ENCODE measurements at places on chromosomes 6 and 20.

GRCh38 chr20:23046431-23046830 is 3.0 kb downstream of the THBD start:
- no peak for DNase-seq

DNA sequence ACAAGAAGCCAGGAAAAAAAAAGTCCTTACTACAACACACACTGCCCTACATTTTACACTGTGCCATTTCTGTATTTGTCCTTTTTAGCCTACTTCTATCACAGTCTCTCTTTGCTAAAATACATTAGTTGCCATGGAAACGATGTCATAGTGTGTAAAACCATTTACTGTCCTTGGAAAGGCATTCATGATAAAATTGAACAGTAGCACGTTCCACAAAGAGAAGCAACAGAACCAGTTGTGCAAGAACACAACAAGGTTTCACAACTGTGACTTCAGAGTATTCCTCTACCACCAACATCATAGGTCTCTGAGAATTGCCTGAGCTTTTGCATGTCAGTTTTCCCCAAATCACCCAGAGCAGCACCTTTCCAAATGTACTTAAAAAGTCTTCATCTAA is 20.5 kb downstream of the FYN start:
- DNase-seq, result no peak

GRCh38 chr6:42467651-42468050 is 15.9 kb upstream of the TRERF1 start:
- DNase-seq, result no peak

GRCh38 chr6:56951049-56951831 is 3.7 kb upstream of the BEND6 start:
- no peak for DNase-seq

DNA sequence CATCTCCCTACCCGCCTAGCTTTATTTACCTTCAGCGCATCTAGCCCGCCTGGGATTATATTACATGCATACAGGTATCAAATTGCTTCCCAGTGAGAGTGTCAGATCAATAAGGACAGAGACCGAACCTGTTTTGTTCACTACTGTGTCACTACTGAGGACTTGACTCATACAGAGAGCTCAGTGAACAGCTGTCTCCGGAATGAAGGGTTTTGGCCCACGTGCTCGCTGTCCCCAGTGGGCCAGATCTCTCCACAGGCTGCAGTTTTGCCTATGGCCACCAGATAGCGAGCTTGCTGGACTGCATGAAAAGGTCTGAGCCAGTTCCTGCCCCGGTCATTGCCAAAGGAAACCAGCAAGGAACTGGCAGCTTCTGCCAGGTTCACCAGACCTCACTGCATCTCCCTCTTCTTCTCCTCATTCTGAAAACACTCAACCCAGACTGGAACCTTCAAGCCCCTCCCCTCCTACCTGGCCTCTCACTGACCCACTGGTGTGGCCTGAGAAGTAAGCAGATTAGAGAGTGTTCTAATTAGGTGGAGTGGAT is 150.8 kb downstream of the ZMYND8 start:
- DNase-seq, result peak; percentile 61

- DNase-seq, result peak; percentile 19
Observed at GRCh38 chr6:78749326-78749725, 118.0 kb upstream of the IRAK1BP1 start.

- DNase-seq, result no peak
Observed at GRCh38 chr6:35911871-35912653, 8.8 kb downstream of the SRPK1 start.

DNA sequence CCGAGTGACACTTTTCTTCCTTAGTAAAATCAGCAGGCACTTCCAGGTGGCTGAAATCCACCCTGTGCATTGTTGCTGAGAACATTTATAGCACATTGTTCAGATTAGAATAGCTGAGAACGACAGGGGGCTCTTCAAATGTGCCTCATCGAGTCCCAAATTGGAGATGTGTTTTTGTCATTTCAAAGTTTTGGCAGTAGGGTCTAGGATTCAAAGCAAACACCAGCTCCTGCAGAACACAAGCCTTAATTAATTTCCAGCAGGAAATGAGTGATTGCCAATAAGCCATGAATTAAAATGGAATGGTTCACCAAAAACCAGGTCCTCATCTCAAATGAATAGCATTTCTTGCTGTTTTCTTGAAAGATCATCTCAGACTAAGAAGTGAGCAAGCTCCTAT is 171.6 kb downstream of the PLCB1 start:
- DNase-seq, result no peak

- DNase-seq, result no peak
Observed at GRCh38 chr6:128118401-128118800, 217.5 kb upstream of the THEMIS start.

GRCh38 chr6:300494-301198 is 8.4 kb downstream of the DUSP22 start:
- no peak for DNase-seq

DNA sequence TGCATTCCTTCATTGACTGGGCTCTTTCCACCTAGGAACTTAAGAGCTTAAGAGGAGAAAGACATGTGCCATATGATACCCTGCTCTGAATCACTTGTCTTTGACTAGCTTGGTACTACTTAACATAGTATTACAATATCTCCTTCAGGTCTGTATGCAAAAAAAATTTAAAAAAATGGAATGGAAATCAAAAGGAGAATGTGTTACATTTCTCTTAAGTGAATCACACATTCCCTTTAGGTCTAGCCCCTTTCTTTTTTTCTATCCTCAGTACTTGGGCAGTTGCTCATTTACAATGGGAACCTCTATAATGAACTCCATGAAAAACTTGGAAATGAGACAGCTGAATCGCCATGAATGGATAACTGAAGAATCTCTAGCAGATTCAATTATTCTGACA is 53.8 kb downstream of the SLC35F1 start:
- no peak for DNase-seq

DNA sequence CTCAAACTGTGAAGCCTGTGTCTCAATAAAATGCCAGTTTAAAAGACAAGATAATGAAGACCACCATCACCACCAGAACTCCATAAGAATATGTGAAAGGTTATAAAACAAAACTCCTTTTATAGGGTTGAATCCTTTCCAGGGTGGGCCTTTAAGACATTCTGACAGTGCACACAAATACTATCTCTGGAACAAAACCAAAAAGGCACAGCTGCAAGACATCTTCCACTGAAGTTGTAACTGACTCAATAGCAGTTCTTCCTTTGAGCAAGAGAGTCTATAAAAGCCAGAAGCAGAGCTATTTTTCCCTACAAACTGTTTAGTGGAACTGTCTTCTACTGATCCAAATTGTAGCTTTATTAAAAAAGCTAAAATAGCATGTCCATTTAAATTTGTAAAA is 81.6 kb downstream of the EPB41L2 start:
- DNase-seq, result no peak

- no peak for DNase-seq
Observed at GRCh38 chr6:155011809-155012291, 16.7 kb downstream of the TIAM2 start.

DNA sequence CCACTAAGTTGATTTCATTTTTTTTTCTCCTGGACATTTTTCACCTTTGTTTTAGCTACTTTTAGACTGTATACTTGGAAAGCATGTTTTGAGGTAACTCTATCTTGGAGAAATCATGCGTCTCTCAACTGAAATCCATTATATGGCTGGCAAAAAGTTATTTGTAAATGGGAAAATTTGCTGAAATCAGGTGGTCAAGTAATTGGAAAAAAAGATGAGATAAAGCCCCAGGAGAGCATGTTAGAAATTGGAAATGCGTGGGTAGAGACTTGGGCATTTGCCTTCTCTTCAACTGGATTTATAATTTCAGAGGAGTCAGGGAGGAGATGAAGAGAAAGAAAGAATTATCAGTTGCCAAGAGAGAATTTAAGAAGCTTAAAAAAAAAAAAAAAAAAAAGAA is 217.1 kb upstream of the MAP3K7 start:
- DNase-seq, result no peak

DNA sequence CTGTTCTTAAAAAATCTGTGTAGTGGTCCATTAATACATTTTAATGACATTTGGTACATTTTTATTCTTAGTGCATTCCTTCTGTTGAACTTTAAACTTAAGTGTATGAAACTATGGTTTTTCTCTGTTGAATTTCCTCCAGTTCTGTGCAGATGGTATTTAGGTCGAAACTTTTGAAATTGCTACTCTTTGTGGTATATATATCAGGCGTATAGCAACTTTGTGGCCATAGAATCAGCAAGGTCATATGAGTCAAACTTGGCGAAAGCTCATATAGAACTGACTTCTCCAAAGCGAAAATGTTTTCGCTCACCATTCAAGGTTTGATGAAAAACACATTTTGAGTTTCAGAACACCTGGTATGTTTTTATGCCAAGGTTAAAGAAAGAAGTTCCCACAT is 93.7 kb downstream of the MAP3K4 start:
- DNase-seq, result no peak

- DNase-seq, result peak; percentile 12
Observed at GRCh38 chr6:2197177-2197671, 48.2 kb downstream of the GMDS start.

- DNase-seq, result no peak
Observed at GRCh38 chr6:93424303-93425064, 5.1 kb upstream of the EPHA7 start.

GRCh38 chr20:11544029-11544678 is 373.5 kb upstream of the BTBD3 start:
- peak; percentile 22 for DNase-seq

GRCh38 chr6:7215131-7215530 is 97.9 kb downstream of the SSR1 start:
- no peak for DNase-seq

GRCh38 chr6:159481897-159482296 is 211.1 kb downstream of the SOD2 start:
- DNase-seq, result no peak

- no peak for DNase-seq
Observed at GRCh38 chr6:82567621-82568020, 204.0 kb downstream of the TPBG start.

DNA sequence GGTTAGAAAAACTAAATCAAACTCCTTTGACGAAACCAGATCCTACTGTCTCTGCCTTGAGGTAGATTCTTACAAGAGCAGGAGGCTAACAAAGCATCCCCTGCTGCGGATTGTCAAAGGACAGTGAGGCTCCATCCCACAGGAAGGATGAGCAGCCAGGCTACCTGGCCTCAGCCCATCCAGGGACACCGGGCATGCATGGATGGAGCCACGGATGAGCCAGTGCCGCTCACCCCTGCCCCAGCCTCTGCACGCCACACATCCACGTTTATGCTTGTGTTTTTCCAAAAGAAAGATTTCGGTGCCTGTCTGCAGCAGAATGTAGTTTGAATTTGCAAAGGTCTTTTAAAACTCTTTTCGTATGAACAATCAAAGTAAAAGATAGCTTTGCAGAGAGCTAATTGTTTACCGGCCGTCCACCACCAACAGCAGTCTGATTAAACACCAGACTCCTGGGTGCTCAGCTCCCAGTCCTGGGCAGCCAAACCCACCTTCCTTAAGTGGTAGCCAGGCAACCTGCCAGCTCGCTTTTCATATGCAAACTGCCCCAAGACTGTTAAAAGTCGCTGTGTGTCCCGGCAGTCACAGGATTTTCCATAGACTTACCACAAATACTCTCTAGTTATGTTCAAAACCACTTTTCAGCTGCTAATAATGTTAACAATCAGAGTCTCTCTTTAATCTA is 999 bp downstream of the THBS2 start:
- no peak for DNase-seq

GRCh38 chr6:29509239-29509638 is 21.5 kb upstream of the MAS1L start:
- no peak for DNase-seq

GRCh38 chr6:100464903-100465700 is at the start of gene SIM1:
TSS of gene SIM1 (minus strand) at chr6:100464921. CDS start at chr6:100463468, 1,453 bp downstream.
- DNase-seq, result no peak

DNA sequence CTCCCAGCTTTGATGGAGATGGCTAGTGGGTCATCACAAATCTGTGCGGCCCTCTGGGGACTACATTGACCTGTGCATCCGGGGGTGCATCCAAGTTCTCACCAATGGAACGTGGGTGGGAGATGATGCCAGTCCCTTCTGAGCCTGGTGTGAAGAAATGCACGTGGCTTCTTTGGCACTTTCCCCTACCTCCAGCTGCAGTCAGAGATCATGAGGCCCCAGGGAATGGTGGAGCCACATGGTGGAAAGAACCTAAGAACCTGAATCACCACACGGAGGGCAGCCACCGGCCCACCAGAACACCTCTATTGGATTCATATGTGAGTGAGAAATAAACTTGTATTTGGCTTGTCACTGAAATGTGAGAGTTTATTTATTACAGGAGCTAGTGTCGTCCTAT is 9.9 kb upstream of the CDKN1A start:
- DNase-seq, result no peak

- peak; percentile 5 for DNase-seq
Observed at GRCh38 chr6:86856937-86857563, 80.3 kb upstream of the HTR1E start.

- DNase-seq, result no peak
Observed at GRCh38 chr20:16216227-16216913, 356.9 kb downstream of the KIF16B start.

GRCh38 chr6:139343052-139343750 is 31.2 kb downstream of the CITED2 start:
- DNase-seq, result no peak

GRCh38 chr6:33711140-33712129 is at the start of gene UQCC2:
TSS of gene UQCC2 (minus strand) at chr6:33711700. CDS start at chr6:33711686, 14 bp downstream.
- DNase-seq, result peak; percentile 91

DNA sequence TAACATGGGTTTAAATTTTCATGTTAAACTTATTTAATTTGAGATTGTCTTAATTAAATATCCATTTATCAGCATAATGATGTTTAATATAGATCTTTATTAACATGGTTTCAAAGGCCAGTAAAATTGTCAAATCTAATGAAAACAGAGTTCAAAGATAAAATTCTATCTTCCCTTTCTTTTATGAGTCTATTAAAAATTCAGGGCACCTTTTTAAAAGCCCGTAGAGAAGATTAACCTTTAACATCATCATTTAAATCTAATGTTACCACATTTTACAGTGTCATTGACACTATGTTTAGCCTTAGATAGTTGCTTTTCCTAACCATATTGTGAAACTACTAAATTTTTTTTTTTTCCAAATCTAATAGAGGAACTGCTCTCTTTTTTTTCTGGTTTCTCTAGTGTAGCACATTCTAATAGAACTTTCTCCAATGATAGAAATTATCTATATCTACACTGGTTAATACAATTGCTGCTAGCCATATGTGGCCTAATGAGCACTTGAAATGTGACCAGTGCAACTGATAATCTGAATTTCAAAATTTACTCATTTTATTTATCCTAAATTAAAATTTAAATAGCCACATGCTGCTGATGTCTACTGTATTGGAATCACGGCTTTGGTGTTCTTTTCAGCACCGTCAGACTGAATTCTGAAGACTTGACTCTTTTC is 410.9 kb downstream of the UTRN start:
- DNase-seq, result no peak

DNA sequence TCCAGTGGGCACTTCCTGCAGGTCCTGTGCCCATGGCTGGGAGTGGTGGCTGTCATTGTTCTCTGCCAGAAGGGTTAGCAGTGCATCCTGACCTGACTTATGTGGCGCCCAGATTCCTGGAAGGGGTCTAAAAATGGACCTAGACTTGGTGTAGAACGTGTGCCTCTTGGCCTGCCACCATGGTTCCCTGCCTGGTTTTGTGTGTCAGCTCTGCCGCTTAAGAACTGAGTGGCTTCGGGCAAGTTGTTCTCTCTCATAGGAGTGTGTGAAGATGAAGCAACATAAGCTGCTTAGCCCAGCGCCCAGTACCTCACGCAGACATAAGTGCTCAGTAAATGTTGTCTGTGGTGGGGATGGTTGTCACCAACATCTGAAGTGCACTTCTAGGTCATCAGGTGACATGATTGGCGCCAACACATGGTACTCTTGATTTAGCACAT is 52.1 kb downstream of the PTPN1 start:
- no peak for DNase-seq

All from NCI-H226 (cell line).